Amniotic epithelial cell (primary cell): ENCODE measurements at places on chromosomes 16 and 17.

DNA sequence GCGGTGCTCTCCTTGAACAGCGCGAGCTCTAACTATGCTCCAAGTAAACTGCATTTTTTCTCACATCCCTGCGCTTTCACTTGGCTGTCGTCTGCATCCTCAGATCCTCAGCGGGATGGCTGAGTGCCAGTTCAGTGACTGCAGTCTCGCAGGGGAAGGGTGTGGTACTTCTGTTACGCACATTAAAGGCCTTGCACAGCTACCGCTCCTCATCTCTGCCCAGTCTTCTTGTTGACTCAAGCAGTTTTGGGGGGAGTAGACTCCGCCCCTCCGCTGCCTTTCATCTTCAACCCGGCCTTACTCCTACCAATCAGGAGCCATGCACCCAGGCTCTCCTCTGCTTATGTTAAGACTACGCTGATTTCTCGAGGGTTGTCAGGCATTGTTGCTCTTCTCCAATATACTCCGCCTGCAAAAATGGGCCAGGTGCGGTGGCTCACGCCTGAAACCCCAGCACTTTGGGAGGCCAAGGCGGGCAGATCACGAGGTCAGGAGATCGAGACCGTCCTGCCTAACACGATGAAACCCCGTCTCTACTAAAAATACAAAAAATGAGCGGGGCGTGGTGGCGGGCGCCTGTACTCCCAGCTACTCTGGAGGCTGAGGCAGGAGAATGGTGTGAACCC, 10.0 kb downstream of the ATP5PD start:
- peak; percentile 70 for DNase-seq

DNA sequence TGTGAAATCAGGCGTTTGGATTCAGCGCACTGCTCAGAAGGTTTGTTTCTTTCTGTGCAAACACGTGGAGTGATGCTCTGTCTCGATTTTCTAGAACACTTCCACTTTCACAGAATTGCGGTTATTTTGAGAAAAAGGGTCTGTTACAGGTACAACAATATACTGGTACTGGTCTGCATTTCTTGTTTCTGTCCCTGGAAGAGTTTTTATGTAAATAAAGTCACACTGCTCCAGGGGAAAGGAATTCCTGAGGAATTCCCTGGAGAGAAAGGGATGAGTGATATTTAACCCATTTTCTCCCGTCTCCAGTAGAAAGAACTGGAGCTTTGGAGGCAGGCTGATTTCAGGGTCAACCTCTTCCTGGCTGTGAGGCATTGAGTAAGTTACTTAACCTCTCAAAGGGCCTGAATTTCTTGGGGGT, 16.2 kb upstream of the RMI2 start:
- peak; percentile 48 for DNase-seq

- DNase-seq: no peak
Observed at GRCh38 chr17:57914273-57915142, 40.7 kb downstream of the CUEDC1 start.

GRCh38 chr16:83793179-83793578, 14.6 kb upstream of the HSBP1 start:
- no peak for DNase-seq

DNA sequence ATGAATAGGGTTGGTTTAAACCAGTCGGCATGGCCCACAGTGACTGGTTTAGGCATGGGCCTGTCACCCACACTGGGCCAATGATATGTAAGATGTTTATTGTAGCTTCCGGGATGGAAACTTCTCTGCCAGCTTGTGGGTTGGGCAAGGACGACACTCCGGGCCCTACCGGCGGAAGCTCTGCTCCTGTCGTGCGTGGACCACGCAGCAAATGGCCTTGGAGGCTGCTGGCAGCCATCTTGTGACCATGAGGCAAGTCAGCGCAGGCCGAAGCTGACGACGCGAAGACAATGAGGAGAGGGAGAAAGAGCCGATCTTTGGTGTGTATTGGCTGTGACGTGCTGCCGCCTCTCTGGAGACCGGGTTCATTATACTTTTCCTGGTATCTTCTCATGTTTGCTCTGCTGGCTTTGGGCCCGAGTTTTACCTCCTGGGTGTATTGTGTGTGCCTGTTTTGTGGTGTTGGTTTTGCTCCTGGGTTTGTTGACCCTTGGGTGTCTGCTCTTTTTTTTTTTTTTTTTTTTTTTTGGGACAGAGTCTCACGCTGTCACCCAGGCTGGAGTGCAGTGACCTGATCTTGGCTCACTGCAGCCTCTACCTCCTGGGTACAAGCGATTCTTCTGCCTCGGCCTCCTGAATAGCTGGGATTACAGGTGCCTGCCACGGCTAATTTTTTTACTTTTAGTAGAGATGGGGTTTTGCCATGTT, 15.4 kb downstream of the SLC25A10 start:
- no peak for DNase-seq

DNA sequence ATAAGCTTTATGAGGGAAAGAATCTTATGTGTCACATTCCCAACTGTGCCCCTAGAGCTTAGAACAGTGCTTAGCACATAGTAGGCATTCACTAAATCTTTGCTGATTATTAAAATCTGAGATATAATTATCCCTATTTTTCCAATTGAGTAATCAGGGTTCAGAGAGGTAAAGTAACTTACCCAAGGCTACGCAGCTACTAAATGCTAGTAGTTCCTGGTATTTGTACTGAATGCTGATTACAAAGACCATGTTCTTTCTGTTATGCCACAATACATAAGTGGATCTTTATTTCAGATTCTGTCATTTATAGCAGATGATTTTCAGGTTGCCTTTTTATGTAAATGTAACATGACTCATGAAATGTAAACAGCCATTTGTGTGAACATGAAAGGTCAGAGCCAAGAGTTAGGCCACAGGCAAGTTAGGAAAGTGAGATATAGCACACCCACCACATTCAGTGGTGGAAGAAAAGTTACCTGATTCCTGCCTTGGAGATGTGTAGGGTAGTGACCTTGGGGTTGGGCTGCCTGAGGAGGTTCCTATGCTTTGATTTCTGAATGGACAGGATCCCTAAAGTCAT, 77.2 kb downstream of the FTO start:
- peak; percentile 30 for DNase-seq

DNA sequence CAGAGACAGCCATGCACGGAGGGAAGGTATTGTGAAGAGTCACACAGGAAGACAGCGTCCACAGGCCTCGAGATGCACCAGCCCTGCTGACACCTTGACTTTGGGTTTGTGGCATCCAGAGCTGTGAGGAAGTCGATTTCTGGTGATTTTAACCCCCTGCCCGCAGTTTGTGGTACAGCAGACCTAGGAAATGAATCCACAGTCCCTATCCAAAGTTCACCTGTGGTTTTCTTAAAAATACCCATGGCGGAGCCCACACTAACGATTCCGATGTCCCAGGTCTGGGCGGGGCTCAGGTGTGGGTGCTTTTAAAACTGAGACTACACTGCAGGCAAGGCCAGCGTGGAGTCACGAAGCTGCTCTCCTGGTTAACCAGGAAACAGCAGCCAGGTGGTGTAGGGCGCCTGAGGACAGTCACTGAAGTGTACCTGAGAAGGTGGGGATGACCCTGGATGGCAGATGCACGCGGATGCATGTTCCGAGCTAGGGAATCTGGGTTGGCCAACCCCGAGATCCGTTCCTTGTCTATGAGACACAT, 14.4 kb upstream of the MEAK7 start:
- DNase-seq: no peak

GRCh38 chr16:74844041-74844980, 69.7 kb upstream of the FA2H start:
- DNase-seq: peak; percentile 24

DNA sequence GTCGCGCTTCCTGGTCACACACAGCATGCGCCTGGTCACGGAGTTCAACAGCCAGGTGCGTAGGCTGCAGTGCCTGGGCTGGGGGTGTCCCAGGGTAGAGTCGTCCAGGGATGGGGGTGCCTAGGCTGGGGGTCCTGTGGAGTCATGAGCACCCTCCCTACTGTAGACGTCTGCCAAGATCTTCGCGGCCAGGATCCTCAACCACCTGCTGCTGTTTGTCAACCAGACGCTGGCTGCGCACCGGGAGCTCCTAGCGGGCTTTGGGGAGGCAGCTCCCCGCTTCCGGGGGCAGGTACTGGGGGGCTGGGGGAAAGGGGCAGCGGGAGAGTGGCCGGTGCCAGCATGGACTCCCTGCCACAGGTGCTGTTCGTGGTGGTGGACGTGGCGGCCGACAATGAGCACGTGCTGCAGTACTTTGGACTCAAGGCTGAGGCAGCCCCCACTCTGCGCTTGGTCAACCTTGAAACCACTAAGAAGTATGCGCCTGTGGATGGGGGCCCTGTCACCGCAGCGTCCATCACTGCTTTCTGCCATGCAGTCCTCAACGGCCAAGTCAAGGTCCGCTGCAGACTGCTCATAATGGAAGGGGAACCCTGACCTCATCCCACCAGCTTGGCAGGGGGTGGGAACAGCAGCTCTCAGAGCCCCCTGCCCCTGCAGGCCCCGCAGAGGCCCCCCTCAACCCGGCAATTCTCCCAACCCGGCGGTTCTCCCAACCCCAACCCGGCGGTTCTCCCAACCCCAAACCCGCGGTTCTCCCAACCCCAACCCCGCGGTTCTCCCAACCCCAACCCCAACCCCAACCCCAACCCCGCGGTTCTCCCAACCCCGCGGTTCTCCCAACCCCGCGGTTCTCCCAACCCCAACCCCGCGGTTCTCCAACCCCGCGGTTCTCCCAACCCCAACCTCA, 2.4 kb downstream of the PDIA2 start:
- DNase-seq: no peak

GRCh38 chr16:31090540-31090939, 1.8 kb upstream of the PRSS53 start:
- DNase-seq: peak; percentile 64

DNA sequence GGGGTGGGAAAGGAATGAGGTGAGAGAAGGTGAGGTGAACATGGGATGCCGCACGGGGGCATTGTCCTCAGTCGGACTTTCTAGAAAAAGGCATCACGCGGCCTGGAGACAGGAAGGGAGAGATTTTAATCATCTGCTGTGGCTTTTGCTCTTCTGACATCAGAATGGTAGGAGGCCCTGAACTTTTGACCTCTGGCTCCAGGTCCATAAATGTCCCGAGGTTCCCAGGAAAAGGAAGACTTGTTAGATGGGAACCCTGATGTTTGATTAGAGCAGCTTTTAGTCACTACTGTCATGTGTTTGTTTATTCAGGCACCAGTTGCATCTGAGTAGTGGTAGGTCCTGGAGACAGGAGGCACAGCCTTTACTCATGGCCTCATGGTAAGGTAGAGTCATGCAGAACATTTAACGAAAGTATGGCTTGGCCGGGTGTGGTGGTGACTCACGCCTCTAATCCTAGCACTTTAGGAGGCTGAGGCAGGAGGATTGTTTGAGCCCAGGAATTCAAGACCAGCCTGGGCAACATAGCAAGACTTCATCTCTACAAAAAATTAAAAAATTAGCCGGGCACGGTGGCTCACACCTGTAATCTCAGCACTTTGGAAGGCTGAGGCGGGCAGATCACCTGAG, 203.1 kb downstream of the MSI2 start:
- DNase-seq: peak; percentile 83

- DNase-seq: no peak
Observed at GRCh38 chr16:85166699-85167588, 54.7 kb upstream of the CIBAR2 start.
